Neural progenitor cell (in vitro differentiated cells): ENCODE measurements at places on chromosomes 3 and 15.

DNA sequence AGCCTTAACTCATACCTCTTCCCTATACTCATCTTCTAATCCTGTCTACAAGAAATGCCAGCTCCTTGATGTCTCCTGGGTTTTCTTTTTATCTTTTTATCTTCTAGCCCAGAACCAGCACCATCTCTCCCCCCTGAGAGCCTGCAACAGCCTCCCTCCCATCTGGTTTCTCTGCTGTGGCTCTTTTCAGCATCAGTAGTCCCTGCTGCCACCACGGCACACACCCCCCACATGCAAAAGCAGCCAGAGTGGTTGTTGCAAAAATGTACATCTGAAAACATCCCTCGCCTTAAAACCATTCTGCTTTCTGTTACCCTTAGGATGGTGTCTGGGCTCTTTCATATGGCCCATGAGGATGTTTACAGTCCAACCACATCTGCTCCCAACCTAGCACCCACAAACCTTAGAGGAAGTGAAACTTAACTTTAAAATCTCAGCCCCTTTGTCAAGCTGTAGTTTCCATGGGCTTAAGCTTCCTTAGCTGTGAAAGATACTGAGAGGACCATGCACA is 775 bp downstream of the TTC21A start:
- no peak for DNase-seq

GRCh38 chr15:31338318-31338878 is 11.8 kb downstream of the KLF13 start:
- DNase-seq = no peak

GRCh38 chr3:115648559-115648958 is 25.2 kb downstream of the GAP43 start:
- no peak for DNase-seq

DNA sequence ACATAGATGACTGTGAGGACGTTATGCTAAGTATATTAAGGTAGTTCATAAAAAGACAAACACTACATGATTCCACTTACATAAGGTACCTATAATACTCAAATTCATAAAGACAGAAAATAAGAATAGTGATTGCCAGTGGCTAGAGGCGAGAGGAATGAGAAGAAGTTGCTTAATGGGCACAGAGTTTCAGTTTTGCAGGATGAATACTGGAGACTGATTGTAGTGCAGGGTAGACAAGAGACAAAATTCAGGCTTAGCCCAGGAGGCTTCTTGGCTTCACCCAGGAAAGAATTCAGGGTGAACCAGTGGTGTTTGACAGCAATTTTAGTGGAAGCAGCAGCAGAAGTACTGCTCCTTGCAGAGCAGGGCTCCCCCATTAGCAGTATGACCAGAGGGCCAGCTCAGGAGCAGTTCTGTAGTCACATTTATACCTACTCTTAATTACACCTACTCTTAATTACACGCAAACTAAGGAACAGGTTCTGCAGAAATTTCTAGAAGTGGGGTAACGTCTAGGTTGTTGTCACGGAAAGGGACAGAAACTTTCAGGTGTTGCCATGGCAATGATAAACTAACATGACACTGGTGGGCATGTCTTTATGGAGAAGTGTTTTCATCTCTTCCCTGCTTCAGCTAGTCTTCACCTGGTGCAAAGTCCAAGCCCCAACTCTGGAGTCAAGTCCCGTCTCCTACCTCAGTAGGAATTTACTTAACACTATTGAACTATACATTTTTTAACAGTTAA is 55.2 kb downstream of the TBL1XR1 start:
- DNase-seq = no peak

- DNase-seq = no peak
Measured at GRCh38 chr3:113825090-113825489, 13.5 kb upstream of the GRAMD1C start.

DNA sequence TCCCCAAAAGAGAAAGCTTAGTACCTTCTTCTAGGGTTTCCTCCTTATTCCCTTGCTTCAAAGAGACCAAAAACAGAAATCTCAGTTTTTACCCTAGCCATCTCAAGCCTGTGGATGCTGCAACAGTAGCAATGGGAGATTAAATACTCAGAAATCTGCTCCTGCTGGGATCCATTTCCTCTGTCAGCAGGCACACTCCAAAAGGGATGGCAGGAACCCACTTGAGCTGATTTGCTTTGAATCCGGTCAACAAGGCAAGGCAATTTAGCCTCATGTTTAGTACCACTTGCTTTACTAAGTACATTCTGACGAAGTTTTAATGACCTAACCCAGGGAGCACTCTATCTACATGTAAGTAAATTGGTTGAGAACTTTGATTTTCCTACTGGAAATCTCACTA is 590.0 kb upstream of the ADAMTS9 start:
- peak; percentile 12 for DNase-seq

GRCh38 chr3:129690406-129690805 is 83.9 kb upstream of the PLXND1 start:
- DNase-seq = peak; percentile 82

GRCh38 chr3:127865941-127866340 is 43.6 kb upstream of the MGLL start:
- no peak for DNase-seq
